ENCODE measurements at places on chromosomes 11 and 22. TPM values are rescaled to one million over a fixed set of nuclear protein-coding genes. Genes with fewer than 3 reads are reported as not detected.
A peak's percentile ranks its signal among the peaks of the same experiment; 100 is the strongest.

- no peak overlapping the region for H3K4me3 ChIP-seq
- peaks cover 50% of the 10 kb centered on the region for H3K36me3 ChIP-seq
- no peak overlapping the region for H3K27ac ChIP-seq
- H3K27me3 ChIP-seq, result no peaks in the 10 kb centered on the region
- ATAC-seq, result no peak
- no peaks in the 10 kb centered on the region for H3K4me1 ChIP-seq
These were observed 12.7 kb upstream of the CNTF start for GRCh38 chr11:58609723-58610122.

DNA sequence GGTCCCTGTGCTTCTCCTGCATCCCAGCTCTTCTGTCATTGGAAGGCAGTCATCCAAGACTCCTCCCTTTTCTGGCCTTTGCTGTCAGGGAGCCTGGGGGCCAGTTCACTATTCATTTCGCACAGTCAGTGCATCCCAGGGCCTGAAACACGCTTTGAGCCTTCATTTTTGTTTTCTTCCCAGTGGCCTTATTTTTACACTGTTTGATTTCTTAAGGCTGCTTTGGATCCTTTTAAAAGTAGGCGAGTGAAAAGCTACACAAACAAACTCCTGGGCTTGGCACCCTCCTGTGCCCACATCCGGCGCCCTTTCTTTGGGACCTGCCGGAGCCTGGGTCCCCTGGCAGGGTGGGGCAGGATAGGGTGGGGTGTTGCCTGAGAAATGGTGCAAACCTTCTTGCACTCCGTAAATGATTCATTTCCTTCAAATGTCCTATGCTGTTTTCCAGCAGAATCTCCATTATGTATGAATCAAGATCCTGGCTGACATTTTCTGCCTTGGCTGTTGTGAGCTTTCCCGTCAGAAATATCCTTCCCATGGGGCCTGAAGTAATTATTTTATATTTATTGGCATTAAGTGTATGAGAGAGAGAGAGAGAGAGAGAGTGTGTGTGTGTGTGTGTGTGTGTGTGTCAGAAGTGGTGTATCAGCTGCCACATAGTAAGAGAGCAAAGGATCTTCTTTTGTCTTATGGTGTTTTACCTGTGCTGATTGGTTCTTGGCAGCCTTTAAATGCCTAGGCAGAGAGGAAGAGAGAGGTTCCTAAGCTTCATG, 45.6 kb downstream of the BCR start:
- peaks cover 73% of the 10 kb centered on the region for H3K4me1 ChIP-seq
- peak; percentile 80 for ATAC-seq
- peak overlapping the region; percentile 11 for H3K27ac ChIP-seq
- H3K4me3 ChIP-seq, result no peak overlapping the region
- H3K36me3 ChIP-seq, result no peaks in the 10 kb centered on the region
- no peaks in the 10 kb centered on the region for H3K27me3 ChIP-seq

DNA sequence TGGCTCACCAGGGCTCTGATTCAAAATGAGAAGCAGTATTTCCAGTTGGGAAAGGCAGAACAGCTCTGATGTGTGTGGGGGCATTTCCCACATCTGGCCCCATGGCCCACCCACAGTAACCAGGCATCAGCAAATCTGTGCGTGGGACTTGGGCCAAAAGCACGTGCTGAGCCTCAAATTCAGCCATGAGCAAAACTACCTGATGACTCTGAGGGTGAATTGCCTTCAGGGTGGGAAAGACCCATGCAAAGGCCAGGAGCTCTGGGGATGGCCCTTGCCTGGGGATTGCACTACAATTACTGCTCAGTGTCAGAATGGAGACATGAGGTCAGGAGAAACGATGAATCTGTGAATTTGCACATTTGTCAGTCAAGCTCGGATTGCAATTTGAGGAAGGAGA, 20.9 kb downstream of the TP53AIP1 start:
- no peak overlapping the region for H3K27ac ChIP-seq
- no peaks in the 10 kb centered on the region for H3K4me1 ChIP-seq
- H3K4me3 ChIP-seq, result no peak overlapping the region
- peaks cover 7% of the 10 kb centered on the region for H3K27me3 ChIP-seq

Gene RNF26
- 39.6 TPM for total RNA-seq
